ENCODE measurements at places on chromosomes 4 and X. TPM values are rescaled to one million over a fixed set of nuclear protein-coding genes. Genes with fewer than 3 reads are reported as not detected.
A peak's percentile ranks its signal among the peaks of the same experiment; 100 is the strongest.

- peak overlapping the region; percentile 9 for H3K27ac ChIP-seq
- no peaks in the 10 kb centered on the region for H3K27me3 ChIP-seq
- H3K4me1 ChIP-seq: no peaks in the 10 kb centered on the region
- no peak overlapping the region for H3K4me3 ChIP-seq
Measured at GRCh38 chrX:136856050-136856449, 24.5 kb downstream of the RBMX start.

HPRT1 gene
- 17.2 TPM for total RNA-seq

DNA sequence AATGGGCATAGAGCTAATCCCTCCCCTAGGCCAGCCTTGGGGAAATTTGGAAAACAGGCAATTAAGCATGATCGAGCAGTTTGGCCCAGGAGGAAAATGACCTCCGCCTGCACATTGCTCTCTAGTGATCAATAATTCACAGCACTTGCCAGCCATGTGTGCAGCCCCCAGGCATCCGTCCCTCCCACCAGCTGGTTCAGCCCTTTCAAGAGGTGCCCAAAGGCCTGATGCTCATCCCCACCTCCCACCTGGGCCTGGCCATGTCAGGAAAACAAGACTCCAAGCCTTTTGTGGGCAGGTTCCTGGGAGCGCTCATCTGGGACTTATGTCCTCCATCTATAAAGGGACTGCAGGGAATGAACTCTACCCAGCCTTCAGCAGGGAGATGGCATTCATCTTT is 17.5 kb upstream of the PPP2R2C start:
- no peak for DNase-seq
- H3K27me3 ChIP-seq: no peaks in the 10 kb centered on the region
- H3K36me3 ChIP-seq: no peaks in the 10 kb centered on the region
- H3K27ac ChIP-seq: no peak overlapping the region
- H3K4me1 ChIP-seq: no peaks in the 10 kb centered on the region

ACSL1 gene
- 306 TPM for total RNA-seq

DNA sequence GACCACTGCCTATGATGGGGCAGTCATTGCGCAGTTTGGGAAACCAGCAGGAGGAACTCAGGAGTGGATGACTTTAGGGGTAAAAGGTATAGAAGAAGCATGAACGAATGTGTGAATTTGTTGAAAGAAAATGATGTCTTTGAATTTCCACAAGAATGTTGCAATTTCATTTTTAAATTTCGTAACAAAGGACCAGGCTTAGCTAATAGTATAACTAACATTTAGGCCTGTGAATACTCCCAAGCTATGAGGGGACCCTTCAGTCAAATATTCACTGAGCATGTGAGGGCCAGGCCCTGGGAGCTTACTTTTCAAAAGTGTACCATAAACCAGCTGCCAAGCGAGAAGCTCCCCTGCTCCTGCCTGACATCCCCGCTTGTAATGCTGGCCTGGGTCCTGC is 5.3 kb downstream of the MPC1L start:
- no peak for DNase-seq
- no peaks in the 10 kb centered on the region for H3K4me1 ChIP-seq
- no peaks in the 10 kb centered on the region for H3K36me3 ChIP-seq
- H3K27me3 ChIP-seq: no peaks in the 10 kb centered on the region
- H3K4me3 ChIP-seq: no peak overlapping the region

TMEM47 gene
- 15.4 TPM for total RNA-seq
